NCI-H526 (cell line): ENCODE measurements at places on chromosomes 5 and 9.

DNA sequence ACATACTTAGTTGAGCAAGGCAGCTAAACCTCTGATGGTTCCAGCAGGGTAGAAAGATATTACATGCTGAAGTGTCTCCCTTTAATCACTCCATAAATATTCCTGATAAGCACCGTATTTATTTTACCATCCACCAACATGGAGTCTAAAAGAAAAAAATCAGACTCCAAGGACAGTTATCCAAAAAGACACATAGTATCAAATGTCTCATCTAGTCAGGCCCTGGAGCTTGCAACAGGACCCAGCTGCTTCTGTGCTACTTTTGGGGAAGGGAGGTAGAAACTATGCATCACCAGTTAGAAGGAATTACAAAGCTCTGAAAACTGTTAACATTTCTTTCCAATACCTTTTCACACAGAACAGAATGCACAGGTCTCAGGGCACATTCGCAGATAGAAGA, 88.1 kb downstream of the S1PR3 start:
- no peak for DNase-seq

- DNase-seq: peak; percentile 84
These were observed 148.0 kb downstream of the TARS1 start for GRCh38 chr5:33588654-33589372.

DNA sequence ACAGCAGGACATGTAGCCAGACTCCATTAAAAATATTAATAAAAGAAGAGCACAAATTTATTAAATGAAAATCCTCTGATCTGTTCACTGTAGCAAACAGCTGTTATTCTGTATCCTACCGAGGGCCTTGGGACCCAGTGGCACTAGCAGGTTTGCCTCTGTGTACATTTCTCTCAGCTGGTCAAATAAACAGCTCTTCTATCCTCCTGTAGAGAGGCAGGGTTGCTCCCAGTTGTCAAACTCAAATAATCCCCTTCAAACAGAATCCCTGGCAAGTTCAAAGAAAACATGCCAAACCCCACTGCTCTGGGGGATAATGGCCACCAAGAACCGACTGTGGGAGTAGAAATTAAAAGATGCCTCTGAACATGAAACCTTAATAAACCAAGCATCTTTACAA, 1262.0 kb upstream of the DMAC1 start:
- DNase-seq: no peak

DNA sequence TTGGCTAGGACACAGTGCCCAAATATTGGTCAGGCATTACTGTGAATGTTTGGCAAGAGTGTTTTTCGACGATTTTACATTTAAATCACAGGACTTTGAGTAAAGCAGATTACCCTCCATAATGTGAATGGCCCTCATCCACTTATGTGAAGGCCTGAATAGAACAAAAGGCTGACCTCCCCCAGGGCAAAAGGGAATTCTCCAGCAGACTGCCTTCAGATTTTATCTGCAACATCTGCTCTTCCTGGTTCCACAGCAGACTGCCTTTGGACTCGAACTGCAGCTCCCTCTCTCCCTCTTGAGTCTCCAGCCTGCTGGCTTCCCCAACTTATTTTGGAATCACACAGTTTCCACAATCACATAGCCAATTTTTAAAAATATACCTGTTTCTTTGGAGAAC, 7.1 kb upstream of the TMEM215 start:
- DNase-seq: no peak

DNA sequence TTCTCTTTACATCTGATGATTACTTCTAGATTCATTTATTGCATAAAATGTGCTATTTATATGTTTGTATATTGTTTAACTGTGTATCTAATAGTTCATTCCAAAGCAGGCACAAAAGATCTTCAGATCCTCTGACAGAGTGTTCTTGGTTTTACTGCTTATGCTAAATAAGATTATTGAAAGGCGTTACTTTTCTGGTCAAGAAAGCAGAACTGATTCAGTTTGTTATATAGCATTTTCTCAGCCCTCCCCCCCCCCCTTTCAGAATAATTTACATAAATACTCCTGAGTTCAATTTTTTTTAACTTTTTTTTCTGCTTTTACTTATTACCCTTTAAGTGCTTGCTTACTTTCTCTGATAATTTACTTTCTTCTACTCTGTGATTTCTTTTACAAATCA, 15.4 kb downstream of the CDC42SE2 start:
- no peak for DNase-seq
